ELF-1 (cell line): ENCODE measurements at places on chromosomes 2 and 18.

GRCh38 chr2:235854276-235854675 is 313.9 kb downstream of the GBX2 start:
- no peak for DNase-seq

GRCh38 chr2:39772086-39772811 is 6.8 kb downstream of the THUMPD2 start:
- no peak for DNase-seq

DNA sequence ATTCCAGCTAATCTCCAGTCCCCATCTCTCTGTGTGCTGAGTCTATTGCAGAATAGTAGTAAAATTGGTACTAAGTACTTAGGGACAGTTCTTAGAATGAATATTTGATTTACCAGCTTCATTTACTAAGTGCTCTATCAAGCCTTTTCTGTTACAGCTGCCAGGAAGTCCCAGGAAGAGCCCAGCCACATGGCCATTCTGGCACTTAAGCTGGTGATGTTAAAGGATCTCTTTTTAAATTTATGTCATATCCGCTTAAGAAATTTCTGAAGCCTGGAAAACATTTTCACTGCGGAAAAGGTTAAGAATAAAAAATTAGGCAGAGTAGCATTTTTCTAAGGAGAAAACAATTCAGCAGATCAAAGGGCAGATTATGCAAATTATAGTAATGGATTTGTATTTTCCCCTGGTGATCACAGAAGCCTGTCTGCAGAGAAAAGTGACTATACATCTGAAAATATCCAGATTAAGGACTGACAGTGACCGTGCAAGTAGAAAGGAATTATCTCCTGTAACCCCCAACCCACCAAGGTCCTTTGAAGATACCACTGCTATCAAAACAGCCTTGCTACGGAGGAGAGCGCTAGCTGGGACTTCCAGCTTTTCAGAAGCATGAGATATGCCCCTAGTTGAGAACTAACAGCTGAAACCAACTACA is 260.8 kb downstream of the SH3BP4 start:
- DNase-seq = no peak

DNA sequence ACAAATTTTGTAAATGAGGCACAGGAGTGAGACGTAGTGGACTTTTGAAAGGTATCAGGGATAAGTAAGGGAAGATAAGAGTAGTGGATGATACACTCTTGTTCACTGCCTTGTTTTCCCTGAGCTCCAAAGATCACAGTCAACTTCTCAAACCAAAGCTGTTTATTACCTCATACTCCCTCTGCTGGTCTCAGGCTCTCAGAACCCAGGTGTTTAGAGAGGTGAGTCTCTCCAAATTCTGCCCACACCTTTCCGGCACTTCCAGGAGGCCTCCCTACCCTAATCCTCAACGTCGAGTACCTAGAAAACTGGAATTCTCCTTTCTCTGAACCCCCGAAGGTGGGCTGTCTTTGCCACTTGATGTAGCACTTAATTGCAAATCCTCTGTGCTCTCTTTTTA is 621.1 kb downstream of the BCL11A start:
- DNase-seq = peak; percentile 27

DNA sequence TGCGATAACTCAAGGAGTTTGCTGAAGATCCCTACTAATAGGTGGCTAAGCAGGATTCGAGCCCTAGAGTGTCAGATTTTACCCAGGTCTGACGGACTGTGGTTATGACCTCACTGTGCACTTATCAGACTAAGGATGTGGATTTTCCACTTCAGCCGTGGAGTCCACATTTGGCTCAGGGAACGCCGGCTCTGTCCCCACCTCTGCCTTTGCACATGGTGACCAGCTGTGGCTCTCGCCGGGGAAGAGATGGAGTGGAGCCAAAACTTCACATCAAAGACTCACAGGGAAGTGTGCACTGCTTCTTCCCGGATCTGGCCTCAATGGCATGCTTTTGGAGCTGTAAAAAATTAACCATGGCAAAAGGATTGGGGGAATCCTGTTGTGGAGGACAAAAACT is 249.3 kb upstream of the APCDD1 start:
- DNase-seq = no peak

- DNase-seq = no peak
These were observed 630.6 kb upstream of the ZNF804A start for GRCh38 chr2:183967756-183968155.

DNA sequence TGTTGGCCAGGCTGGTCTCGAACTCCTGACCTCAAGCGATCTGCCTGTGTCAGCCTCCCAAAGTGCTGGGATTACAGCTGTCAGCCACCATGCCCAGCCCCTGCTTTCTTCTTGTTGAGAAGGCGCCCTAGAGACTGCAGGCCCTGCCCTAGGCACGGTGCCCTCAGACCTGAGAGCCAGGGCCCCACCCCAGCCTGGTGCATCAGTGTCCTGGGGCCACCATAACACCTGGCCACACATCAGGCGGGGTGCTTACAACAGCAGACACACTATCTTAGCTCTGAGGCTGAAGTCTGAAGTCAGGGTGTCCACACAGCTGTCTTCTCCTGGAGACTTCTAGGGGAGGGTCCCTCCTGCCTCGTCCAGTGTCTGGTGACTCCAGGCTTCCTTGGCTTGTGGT is 120.6 kb downstream of the NDUFA10 start:
- no peak for DNase-seq

DNA sequence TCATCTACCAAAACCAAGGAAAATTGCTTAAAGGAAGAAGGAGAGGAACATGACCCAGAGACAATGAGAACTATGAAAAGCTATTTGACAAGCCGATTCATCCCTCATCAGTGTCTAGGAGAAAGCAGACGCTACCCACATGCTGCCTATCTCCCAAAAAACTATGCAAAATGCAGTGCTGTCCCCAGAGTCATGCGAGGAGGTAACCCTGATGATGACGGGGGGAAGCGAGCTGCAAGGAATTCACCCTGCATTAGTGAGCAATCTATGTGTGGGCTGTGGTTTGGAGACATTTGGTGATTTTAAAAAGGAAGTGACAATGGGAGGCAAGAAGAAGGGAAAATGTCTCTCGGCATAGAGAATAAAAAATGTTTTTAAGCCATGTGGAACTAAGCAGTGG is 472.7 kb downstream of the CMPK2 start:
- no peak for DNase-seq

GRCh38 chr2:126971481-126972278 is 73.0 kb downstream of the TEX51 start:
- peak; percentile 89 for DNase-seq

- no peak for DNase-seq
These were observed 82.7 kb downstream of the MREG start for GRCh38 chr2:215930505-215931253.

GRCh38 chr18:515156-515815 is 14.8 kb upstream of the COLEC12 start:
- no peak for DNase-seq

DNA sequence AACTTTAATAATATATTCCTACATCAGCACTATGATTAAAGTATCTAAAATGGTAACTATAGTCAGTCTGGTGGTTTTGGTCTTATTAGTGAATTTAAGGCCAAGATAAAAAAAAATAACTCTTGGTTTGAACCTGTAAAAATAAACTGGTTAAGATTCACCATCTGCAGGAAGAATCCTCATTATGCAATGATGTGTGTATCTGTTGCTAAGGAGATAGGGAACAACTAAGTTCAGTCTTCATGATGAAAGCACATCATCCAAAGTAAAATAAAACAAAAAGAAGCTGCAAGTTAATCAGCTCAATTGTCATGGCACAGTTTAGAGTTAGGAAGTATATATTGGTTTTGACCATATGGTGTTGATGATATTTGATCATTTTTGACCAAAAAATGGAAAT is 466.0 kb downstream of the NYAP2 start:
- DNase-seq = no peak

- DNase-seq = no peak
These were observed 44.0 kb downstream of the SLC4A1AP start for GRCh38 chr2:27707462-27708256.

DNA sequence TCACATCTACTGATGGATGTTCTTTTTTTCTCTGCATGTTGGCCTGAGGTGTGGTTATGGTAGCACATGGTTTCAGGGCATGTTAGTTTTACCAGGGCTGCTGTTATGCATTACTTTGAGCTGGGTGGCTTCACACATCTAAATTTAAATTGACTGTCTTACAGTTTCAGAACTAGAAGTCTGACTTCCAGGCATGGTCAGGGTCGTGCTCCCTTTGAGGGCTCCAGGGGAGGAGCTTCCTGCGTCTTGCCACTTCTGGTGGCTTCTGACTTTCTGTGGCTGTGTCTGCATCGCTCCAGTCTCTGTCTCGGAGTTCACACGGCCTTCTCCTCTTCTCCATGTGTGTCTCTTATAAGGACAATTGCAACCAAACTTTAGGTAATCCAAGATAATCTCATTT is 143.9 kb downstream of the GALR1 start:
- DNase-seq = no peak

DNA sequence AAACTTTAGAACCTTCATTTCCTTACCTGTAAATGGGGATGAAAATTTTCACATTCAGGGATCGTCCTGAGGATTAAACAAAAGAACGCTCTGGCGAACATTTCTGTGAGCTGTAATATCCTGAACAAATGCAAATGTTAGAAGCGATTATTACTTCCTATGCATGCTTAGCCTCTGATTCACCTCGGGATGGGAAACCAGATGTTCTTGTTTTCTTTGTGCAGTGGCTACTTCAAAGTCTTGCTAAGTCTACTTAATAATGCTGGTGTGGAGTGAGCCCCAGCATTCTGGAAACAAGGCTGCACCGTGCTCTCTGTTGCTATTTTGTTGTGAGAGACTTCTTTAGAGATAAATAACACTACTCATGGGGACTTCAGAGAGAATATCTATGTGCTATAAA is 119.1 kb upstream of the PELI1 start:
- DNase-seq = no peak

DNA sequence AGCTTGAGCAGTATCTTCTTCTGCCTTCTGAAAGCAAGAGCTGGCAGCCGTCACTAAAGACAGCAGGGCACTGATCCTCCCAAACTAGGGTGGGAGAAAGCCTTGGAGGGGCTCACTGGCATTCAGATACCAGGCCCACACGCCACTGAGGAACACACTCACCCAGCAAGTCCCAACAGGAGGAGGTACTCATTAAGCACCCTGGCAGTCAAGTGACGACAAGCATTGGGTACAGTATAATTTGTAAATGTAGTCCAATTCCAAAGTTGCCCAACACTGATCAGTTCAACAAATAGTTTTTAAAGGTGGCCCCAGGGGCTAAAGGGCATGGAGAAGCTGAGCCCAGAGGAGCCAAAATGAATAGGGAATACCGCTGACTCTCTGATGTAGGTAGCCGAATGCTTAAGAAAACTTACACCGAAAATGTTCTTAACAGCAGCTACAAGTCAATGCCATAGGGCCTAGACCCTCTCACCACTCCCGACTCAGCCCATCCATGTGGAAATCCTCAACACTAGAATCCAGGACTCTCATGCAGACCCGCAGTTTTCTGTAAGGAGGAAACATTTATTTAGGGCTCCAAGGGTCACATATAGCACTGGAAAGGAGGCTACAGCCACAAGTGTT is 9.9 kb downstream of the LIMS2 start:
- DNase-seq = no peak

GRCh38 chr2:34660741-34661140 is 1061.6 kb upstream of the FAM98A start:
- no peak for DNase-seq

DNA sequence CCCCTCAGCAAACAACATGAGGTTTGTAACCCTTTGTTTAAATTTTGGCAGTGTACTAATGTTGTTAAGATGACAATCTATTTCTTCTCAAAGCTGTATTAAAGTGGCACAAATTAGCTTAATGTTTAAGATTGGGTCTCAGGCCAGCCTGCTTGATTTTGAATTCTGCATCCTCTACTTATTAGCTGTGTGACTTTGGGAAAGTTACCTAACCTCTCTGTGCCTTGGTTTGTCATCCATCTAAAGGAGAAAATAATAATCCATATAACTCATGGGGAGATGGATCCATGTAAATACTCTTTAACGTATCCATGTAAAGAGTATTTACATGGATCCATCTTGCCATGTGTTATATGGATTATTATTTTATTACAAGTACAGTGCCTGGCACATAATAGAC is 2.1 kb downstream of the TRPM8 start:
- no peak for DNase-seq

DNA sequence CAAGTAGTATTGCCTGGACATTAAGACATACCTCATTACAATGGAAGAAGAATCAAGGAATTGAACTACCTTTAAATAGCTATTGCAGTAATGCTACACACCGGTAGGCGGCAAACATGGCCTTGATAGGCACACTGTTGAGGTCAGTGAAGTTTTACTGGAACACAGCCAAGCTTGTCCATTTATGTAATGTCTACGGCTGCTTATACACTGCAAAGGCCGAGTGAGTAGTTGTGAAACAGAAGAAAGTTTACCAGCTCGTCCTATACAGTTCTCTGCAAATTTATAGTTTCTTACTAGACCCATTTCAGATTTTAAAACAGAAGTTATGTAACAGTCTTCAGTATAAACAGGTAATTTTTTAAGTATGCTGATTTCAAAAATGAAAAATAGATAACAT is 38.8 kb downstream of the PPP4R1 start:
- DNase-seq = peak; percentile 27

- peak; percentile 10 for DNase-seq
These were observed 66.7 kb upstream of the SH3RF3 start for GRCh38 chr2:109062145-109062858.

GRCh38 chr18:49435170-49435569 is 25.3 kb downstream of the DYM start:
- no peak for DNase-seq

- no peak for DNase-seq
These were observed 857 bp downstream of the DYM start for GRCh38 chr18:49459404-49460171.

DNA sequence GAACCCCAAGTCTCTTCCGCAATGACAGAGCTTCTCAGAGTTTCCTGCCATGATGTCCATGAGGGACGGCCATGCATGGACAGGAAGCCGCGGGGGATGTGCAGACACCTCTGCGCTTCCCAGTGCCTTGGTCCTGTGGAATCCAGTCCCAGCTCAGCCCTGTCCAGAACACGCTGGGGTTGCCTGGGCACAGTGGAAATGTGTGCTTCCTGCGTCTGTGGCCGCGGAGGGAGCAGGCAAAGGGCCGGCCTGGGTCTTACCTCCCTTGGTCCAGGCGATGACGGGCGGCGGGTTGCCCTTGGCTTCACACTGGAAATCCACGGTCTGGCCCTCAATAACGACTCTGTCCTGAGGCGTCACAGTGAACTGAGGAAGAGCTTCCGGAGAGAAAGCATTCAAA is 79.6 kb downstream of the PXDN start:
- no peak for DNase-seq

- DNase-seq = peak; percentile 56
These were observed 22.2 kb downstream of the TANC1 start for GRCh38 chr2:158990397-158991214.

- no peak for DNase-seq
These were observed 702.2 kb downstream of the RNF144A start for GRCh38 chr2:7619203-7619970.

GRCh38 chr2:196702641-196703040 is 63.1 kb downstream of the CCDC150 start:
- no peak for DNase-seq

GRCh38 chr2:151137526-151137925 is 124.1 kb downstream of the RBM43 start:
- no peak for DNase-seq

- DNase-seq = no peak
These were observed 35.5 kb upstream of the YWHAQ start for GRCh38 chr2:9666306-9666705.
